NCI-H2081 treated with DMSO at 0.1 percent for 48 hours (cell line): ENCODE measurements at places on chromosomes 5 and 9.

DNA sequence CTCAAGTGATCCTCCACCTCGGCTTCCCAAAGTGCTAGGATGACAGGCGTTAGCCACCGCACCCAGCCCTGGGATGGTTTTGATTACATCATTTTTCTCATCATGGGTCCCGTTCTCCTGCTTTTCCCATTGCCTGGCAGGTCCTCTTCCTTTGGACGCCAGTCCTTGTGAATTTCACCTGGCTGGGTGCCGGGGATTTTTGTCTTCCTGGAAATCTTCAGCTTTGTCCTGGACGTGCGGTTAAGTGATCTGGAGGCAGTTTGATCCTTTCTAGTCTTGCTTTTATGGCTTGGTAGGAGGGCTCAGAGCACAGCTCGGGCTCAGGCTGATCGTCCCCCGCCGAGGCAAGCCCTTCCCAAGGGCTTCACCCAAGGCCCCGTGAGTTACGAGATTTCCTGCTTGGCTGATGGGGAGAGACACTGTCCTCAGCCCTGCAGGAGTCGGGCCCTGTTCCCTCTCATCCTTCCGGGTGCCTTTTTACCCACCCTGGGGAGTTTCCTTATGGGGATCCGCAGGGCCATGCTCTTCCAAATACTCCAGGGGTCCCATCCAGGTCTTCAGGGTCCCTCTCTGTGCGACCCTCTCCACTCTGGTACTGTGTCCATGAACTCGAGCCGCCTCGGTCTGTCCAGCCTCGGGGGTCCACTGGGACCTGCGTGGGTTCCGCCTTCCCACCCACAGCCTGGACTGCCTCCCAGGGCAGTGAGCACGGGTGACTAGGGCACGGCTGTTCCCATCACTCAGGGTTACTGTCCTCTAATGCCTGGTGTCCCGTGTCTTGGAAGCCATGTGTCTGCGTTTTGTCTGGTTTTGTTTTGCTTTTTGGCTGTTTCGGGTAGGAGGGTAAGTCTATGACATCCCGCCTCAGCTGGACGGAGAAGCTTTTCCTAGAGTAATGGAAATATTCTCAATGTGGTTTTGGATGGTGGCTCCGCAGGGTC is 22.3 kb upstream of the EGFL7 start:
- no peak for DNase-seq

DNA sequence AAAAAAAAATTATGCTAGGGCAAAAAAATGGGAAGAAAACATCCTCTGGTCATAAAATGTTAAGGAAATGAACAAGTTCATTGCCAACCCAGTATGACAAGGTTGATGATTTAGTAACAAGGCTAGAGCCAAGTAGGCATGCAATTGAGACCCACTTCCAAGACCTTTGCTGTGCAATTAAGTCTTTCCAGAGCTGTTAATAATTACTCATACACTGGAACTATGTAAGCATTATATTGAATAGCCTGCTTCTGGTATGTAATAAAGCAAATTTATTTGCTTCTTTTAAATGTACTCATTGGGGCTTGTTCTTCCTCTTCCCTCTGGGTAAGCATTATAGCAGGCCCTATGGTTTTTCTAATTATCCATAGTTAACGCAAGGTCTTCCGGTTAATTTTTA is 32.5 kb upstream of the SNAPC3 start:
- no peak for DNase-seq

DNA sequence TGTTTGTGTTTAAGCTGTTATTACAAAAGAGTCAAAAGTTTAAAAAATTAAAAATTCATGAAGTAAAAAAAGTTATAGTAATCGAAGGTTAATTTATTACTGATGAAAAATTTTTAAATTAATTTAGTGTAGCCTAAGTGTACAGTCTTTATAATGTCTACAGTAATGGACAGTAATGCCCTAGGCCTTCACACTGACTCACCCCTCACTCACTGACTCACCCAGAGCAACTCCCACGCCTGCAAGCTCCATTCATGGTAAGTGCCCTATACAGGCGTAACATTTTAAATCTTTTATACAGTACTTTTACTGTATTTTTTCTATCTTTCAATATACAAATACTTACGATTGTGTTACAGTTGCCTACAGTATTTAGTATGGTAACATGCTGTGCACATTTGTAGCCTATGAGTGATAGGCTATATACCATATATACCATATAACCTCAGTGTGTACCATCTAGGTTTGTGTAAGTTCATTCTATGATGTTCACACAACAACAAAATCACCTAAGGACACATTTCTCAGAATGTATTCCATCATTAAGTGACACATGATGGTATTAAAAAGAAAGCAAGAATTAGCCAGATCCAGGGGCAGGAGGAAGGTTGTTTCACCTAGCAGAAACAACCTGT is 40.1 kb downstream of the DCAF10 start:
- DNase-seq, result no peak

- DNase-seq, result no peak
Observed at GRCh38 chr5:37839407-37840052, at the start of gene GDNF. Gene GDNF, minus strand, starts transcription at chr5:37840041. Its CDS starts 5,245 bp downstream, at chr5:37834796.

DNA sequence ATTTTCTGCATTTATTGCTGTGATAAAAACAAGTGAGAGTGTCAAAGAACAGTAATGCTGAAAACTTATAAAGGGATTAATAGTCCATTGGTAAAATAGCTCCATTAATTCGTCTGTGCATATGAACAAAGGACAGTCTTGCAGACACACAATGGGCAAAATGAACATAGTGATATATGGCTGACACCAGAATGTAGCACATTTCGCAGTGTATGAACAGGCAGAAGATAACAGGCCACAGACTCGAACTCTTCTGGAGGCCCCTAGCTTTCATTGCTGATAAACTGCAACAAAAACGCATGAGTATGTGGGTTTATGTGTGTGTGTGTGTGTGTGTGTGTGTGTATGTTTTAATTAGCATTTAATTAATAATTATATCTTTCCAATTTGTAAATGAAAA is 354.8 kb downstream of the TAF11L14 start:
- DNase-seq, result peak; percentile 33

GRCh38 chr5:34915856-34916192 is 313 bp downstream of the BRIX1 start:
- DNase-seq, result no peak

GRCh38 chr9:122190597-122191381 is 31.1 kb downstream of the MORN5 start:
- DNase-seq, result no peak

GRCh38 chr5:50415912-50416311 is 25.2 kb downstream of the EMB start:
- no peak for DNase-seq

DNA sequence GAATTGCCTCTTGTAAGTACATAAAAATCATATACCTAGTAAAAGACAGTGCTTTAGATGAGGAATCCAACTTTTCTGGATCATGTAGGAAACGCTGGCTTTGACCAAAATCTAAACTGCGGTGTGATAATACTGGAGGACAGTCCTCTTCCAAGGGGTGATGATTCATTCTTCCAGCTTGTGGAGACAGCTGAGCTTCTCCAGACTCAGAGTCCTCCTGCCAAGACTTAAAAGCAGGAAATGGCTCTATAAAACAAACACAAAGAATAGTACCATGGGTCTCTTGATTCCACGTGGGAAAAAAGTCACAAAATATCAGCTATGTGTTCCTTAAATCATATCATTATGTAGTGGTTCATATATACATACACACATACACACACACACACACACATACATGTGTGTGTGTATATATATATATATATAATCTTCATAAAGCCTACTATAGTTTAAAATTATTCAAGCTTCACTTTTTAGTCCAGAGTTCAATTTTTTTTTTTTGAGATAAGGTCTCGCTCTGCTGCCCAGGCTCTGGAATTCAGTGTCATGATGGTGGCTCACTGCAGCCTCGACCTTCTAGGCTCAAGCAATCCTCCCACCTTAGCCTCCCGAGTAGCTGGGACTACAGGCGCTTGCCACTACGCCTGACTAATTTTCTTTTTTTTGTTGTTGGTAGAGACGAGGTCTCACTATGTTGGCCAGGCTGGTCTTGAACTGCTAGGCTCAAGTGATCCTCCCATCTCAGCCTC is 65.0 kb downstream of the PKD2L2 start:
- DNase-seq, result no peak

- no peak for DNase-seq
Observed at GRCh38 chr5:170631466-170632195, 127.8 kb downstream of the KCNIP1 start.

GRCh38 chr5:54302267-54302687 is 8.1 kb downstream of the ARL15 start:
- no peak for DNase-seq

GRCh38 chr5:113507601-113508000 is 5.9 kb upstream of the YTHDC2 start:
- no peak for DNase-seq

DNA sequence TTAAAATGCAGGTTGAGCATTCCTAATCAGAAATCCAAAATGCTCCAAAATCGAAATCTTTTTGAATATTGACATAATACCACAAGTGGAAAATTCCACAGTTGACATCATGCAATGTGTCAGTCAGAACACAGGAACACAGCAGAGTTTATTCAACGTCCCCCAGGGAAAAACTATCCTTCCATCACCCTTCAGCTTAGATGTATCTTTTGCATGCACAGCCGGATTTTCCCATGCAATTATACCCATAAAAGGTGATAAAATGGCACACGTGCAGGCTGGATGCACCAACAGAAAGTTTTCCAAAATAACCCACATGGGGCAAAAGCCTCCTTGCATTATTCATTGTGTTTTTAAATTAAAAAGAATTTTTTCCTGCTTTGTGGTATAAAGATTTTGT is 71.2 kb downstream of the RAB24 start:
- DNase-seq, result no peak

DNA sequence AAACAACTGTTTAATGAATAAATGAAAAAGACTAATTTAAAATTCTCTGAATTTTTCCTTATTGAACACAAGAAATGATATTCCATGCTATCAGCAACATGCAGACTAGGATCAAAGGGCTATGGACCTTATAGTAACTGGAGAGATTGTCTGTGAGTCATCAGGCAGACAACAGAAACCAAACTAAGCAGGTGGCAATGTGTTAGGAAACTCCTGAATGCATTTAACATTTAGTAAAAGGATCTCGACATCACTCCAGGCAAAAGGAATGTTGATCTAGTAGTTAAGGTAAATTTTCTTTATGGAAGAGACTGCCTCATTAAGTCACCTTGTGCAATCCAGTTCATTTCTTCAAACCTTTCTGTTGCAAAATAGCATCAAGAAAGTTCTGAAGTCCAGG is 58.4 kb downstream of the ARL15 start:
- DNase-seq, result no peak

GRCh38 chr5:14284392-14285148 is 141.4 kb downstream of the TRIO start:
- DNase-seq, result no peak

GRCh38 chr9:94534901-94535300 is 20.0 kb upstream of the PCAT7 start:
- DNase-seq, result no peak

DNA sequence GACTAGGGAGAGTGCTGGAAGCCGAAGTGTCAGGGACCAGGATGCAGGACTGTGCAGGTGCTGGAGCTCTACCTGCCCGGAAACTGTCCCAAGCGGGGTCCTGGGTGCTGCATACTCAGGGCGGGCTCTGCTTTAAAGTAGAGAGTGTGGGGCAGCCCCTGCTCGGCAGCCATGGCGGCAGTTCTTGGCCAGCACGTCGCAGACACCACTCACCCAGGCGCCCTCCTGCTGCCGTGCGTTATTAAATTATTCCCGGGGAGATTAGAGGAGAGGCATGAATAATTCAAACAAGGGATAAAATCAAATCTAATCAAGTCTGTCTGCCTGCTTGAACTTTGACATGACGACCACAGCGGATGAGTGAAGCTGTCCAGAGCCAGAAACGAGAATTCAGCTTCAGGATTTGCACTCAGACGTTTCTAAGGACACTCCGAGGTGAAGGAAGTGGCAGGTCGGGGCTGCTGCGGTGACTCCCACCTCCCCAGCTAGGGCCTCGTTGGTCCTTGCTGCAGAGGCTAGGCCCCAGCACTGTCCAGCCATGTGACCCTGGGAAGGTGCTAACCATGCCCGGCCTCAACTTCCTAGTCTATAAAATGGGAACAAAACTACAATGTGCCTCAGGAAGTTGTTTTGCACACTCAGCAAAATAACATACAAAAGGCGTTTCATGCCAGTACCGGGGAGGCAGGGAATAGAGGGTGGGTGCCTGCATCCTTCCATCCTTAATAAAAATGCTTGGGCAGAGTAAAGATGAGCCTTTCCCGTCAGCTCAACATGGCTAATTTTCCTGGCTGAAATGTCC is 91.3 kb upstream of the ADAMTS2 start:
- no peak for DNase-seq

GRCh38 chr5:59466271-59466670 is 427.3 kb downstream of the PDE4D start:
- no peak for DNase-seq

DNA sequence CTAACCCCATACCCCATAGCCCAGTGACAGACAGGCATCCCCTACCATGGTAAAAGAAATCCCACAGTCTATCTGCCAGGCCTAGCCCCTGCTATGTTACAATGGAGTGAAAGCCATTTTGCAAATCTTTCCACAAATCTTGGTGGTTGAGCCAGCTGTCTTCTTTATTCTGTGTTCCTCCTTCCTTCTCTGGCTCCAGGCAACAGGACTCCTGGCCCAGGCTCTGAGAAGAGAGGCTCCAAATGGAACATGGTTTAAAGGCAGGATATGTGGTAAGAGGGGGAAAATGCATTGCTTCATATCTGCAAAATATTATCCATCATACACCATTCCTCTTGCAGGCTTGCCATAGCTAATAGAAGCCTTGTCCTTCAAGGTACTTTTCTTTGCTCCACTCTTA is 25.2 kb downstream of the FGF1 start:
- no peak for DNase-seq

GRCh38 chr5:93915142-93915553 is 173.7 kb upstream of the POU5F2 start:
- no peak for DNase-seq

DNA sequence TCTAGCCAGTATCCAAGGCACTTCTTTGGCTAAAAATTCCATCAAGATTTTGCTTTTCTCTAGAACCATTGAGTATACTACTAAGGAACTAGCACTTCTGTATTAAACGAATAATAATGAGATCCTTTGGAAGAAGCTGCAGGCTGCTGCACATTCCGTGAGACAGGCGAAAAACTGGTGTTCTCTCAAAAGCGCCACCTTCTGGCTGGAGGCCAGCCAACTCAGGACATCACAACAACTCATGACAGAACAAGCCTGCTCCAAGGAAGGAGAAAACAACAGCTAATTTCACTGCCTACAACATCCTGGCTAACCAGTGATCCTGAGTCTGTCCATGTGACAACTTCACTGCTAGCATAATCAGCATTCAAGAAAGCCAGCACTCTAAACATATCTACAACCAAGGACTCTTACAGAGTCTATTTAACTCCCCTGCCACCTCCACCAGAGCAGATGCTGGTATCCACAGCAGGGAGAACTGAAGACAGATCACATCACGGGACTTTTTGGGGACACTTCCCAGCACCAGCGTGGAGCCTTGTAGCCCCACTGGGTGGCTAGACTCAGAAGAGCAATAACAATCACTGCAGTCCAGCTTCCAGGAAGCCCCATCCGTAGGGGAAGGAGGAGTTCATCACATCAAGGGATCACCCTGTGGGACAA is 150.5 kb downstream of the YTHDC2 start:
- no peak for DNase-seq
